Stimulated activated CD8-positive, alpha-beta memory T cell treated with anti-CD3 and anti-CD28 coated beads, Interleukin-4, amount 100 ng/mL, for 1 hour (primary cell): ENCODE measurements at places on chromosomes 1 and 21.

DNA sequence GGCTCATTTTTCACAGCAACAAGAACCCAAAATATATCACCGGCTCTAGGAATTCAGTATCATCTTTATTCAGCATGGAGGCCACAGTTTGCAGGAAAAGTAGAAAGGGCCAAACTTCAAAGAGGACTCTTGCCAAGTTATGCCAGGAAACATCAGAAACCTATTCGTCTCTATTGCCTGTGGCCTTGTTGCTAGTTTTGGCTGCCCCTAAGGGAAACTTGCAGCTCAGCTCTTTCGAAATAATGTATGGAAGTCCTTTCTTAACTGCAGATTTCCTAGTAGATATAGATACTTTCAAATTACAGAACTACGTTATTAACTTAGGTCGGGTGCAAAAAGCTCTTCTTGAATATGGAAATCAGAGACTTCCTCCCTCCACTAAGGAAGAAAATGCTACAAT lies 4.2 kb upstream of the NENF start:
- no peak for DNase-seq

DNA sequence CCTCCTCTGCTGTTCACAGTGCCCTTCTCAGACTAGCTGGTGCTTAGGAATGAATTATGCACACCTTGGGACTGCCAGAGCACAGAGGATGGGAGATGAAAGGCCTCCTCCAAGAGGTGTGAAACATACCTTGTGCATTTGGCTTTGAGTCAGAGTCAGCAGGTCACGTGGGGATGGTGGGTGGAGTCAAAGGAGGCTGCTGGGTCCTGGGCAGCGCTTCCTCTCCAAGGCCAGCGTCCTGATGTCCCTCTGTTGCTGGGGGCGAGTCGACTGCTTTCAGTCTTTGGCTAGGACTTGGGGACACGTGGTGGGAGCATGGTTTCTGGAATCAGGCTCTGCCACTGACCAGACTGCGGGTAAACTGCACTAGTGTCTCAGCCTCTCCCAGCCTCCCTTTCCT lies 91.2 kb downstream of the AJAP1 start:
- no peak for DNase-seq

GRCh38 chr1:42745851-42746250 lies 5.8 kb upstream of the CLDN19 start:
- no peak for DNase-seq

DNA sequence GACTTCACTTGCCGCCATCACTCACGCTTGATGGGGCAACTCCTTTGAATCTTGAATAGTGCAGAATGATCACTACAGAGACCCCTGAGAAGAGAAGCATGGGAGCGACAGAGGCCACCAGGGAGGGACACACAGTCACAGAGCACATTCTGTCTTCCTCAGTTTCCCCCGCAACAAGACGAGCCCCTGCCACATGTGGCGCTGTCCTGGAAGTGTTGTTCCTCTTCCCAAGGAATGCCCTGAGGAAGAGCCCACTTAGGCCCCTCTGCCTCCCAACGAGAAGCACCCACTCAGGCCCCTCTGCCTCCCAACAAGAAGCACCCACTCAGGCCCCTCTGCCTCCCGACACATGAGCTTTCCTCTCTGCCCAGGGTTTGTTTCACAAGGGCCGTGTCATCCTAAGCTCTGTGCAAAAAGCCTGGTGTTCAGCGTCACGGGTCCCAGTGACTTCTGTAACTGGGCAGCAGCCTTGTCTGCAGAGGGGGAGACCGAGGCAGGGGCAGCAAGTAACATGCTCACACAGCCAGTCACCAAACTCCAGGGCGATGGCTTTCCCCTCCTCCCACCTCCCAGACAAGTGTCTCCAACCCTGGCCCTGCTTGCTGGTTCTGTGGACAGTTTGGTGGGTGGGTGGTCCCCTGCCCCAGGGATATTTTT lies 19.8 kb downstream of the SLC37A1 start:
- DNase-seq, result no peak

- no peak for DNase-seq
Measured at GRCh38 chr1:119738100-119738720, 26.5 kb downstream of the PHGDH start.

DNA sequence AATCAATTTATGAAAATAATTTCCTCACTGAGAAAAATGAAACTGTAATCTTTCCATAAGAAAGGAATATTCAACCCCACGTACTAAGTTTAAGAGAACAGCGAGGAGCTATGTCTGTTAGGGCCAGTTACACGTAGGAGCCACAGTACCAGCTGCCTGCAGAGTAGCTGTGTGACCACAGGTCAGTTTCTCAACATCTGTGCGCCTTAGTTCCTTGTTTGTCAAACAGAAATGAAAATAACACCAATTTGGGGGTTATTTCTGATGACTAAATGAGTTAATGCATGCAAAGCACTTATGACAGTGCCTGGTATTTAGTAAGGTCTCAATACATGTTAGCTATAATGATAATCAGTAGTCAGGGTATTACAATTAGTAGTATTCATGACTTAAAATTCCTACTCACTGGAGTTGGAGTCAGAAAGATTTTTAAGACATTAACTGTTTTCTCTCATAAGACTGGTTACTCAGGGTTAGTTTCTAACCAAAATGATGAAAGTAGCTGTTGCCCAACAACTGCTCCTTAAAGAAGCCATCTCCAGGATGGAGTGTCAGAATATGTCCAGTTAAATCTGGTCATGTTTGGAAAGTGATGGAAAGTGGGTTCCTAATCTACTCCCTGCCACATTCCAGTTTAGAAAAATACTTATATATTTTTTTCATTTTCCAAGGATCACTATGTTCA lies 85.8 kb upstream of the ZNF648 start:
- DNase-seq, result no peak

DNA sequence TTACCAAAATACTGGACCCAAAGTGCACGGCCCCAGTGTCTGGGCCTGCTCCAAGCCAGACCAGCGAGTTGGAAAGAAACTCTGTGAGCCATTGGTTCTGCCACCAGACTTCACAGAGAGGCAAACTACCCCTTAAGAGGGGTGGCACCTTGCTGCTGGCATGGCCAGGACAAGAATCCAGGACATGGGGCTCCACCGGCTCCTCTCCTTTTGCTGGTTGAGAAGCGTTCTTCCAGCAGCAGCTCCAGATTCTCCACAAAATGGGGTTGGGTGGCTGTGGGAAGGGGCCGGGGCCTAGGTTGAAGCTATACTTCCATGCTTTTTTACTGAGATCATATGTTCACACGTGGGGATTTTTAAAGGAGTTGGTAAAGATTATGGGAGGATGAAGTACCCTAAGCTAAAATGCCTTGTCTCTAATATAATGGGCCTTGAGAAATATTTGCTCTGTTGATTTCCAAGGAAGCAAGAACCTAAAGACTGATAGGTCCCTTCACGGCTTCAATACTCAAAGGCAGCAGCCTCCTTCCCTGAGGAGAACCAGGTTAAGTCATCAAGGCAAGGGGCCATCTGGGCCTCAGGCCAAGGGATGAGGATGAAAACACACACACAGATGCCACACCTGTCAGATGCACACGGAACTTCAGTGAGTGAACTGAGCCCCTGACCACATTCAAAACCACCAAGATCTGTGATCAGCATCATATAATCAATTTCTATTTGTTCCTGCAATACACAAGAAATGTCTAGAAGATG lies 3.1 kb downstream of the C1orf198 start:
- DNase-seq, result no peak

DNA sequence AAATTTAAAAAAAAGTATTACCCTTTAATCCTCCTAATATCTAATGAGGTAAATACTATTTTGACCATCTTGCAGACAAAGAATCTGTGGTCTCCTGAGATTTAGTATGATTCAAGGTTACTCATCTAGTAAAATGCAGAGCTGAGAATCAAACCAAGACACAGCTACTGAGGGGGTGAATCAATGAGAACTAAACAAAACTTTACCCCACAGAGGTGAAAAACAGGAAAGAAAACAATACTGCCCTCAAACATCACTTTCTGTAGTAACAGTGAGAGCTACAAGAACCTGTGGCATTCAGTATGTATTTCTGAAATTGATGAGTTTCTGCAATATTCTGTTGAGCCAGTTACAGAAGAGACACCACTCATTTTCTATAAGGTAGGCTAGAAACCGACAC lies 85.1 kb downstream of the JAK1 start:
- DNase-seq, result no peak

GRCh38 chr1:203600782-203601513 lies 25.7 kb upstream of the ATP2B4 start:
- DNase-seq, result no peak

- no peak for DNase-seq
Measured at GRCh38 chr1:55046871-55047270, 7.5 kb downstream of the PCSK9 start.

- no peak for DNase-seq
Measured at GRCh38 chr1:47894410-47895278, 102.5 kb downstream of the TRABD2B start.

GRCh38 chr1:214396330-214396729 lies 115.4 kb downstream of the SMYD2 start:
- DNase-seq, result no peak

DNA sequence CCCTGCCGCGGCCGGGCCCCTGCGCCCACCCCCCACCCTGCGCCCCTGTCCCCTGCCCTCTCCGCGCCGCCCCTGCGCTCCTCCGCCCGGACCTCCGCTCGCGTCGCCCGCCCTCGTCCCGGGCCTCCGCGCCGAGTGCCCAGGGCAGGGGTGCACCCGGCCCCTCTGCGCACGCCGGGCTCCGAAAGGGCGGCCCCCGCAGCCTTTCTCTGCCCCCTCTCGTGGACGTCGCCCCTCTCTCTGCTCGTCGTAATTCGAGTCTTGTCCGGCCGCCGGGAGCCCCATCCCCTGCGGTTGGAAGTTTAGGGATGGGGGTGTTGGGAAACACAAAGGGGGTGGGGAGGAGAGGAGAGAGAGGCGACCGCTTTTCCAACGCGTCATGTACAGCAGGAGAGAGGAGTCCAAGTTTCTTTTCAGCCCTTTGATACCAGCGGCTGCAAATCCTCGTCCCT lies 407 bp downstream of the GALNT2 start:
- DNase-seq, result no peak

- DNase-seq, result no peak
Measured at GRCh38 chr1:227808566-227808965, 6.9 kb upstream of the PRSS38 start.

- no peak for DNase-seq
Measured at GRCh38 chr1:117112047-117112717, 9.4 kb downstream of the TRIM45 start.

- no peak for DNase-seq
Measured at GRCh38 chr1:156083800-156084790, 1.8 kb upstream of the MEX3A start.

DNA sequence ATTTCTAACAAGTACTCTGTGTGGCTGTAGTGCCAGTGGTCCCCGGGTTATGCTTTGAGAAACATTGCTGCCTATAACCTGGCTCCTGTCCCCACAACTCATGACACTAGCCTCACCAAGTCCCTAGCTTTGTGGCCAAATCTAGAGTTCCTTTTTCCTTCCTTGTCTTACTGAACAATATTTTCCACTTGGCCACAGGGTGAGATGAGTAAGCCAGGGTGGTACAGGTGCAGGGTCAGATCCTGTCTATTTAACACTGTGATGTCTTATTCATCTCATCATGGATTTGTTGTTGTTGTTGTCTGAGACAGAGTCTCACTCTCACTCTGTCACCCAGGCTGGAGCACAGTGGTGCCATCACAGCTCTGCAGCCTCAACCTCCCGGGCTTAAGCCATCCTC lies 18.6 kb downstream of the ARMH1 start:
- no peak for DNase-seq

DNA sequence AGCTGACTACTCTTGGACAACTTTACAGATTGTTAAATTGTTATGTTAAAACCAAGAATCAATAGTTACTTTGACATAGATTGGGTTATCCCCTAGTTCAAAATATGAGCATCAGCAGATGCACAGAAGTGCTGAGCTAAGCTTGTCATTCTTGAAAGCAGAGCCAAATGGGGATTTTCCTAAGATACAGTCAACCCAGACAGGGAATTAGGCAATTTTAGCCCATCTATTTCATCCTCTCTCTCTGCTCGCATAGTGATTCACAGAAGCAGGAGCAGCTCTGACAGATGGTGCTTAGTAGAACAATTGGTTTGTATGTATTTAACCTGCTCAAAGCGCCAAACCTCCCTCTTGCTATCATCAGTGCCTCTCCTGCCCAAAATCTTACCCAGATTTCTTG lies 27.9 kb upstream of the PRRC2C start:
- no peak for DNase-seq

GRCh38 chr1:179632868-179633267 lies 41.2 kb downstream of the TDRD5 start:
- DNase-seq, result no peak

- no peak for DNase-seq
Measured at GRCh38 chr1:29210278-29211085, 20.3 kb downstream of the MECR start.

DNA sequence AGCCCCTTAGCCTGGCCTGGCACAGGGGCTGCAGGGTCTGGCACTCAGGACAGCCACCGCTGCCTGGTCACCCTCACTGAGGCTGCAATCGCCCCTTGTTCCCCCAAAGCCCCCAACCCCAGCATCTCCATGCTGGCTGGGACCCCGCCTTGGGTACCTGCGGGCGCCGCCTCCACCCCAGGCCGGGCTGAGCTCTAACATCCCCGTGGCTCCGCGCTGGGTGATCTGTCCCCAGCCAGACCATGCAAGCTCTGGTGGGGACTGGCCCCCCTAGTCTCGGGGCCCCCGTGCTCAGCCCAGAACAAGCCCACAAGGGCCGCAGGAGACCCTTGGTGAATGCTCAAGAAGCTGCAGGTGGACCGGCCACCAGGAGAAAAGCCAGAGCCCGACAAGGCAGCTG lies 62.4 kb downstream of the MEGF6 start:
- DNase-seq, result no peak

DNA sequence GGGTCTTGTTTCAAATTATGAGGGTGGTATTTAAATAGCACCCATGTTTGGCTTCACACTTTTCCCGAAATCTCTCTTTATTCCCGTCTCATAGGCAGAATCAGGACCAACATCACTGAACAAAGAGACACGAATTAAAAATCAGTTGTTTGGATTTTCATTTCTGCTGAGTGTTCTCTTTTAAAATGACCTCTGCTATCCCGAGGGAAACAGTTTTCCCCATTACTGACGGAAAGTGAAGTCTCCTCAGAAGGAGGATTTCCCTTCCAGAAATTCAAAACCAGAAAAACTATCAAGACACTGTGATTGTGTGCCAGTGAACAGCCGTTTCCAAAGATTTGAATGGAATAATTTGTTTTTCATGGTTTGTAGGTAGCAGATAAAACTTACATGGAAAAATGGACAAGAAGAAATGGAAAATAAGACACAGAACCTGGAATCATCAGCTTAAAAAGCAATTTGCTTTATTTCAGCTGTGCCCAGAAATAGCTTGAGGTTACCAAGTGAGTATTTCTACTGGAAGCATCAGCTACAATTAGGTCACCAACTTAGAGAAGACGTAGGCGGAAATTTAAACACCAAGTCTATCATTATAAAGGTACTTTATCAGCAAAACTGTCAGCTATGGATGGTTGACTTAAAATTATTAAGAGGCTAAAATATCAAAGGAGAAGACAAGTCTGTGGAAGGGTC lies 68.5 kb downstream of the RUNX1 start:
- no peak for DNase-seq

GRCh38 chr1:226604560-226605317 lies 56.2 kb downstream of the STUM start:
- no peak for DNase-seq
